Stimulated activated CD4-positive, alpha-beta T cell treated with anti-CD3 and anti-CD28 coated beads, Interleukin-1b, Interleukin-23, amount 100 ng/mL, for 1 hour (primary cell): ENCODE measurements at places on chromosomes 12 and 14.

GRCh38 chr12:26831951-26832821 is 808 bp downstream of the ITPR2 start:
- peak; percentile 24 for DNase-seq

DNA sequence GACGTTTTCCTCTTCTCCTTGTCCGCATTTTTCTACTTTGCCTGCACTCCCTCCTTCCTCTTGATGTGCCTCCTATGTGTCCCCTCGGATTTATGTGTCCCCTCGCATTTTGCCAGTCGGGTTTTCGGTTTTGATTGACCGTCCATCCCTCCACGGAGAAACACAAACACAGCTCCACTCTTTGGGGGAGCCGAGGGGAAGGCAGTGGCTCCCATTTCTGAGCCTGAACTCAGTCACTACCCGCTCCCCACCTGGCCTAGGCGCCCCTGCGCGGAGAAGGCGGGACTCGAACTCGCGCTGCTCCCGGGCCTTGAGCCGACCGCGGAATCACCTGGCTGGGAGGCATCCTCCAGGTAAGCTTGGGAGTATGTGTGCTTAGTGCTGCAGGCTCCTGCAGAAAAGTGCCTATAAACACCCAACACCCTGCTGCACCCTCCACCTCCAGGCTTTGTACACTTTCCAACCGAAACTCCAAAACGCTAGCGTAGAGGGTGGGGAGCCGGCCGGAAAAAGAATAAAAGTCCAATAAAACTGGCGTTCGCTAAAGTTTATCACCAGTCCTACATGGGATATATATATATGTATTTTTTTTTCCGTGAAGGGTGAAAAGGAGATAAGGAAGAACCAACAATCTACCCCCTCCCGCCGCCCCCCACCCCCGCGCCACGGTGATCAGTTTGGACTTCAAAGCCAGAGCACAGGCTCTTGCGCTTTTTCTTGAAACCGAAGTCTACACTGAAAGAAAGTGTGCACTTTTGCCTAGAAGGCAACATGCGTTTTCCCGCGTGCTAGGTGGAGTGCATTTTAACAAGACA is 3.3 kb upstream of the CCND2 start:
- no peak for DNase-seq

DNA sequence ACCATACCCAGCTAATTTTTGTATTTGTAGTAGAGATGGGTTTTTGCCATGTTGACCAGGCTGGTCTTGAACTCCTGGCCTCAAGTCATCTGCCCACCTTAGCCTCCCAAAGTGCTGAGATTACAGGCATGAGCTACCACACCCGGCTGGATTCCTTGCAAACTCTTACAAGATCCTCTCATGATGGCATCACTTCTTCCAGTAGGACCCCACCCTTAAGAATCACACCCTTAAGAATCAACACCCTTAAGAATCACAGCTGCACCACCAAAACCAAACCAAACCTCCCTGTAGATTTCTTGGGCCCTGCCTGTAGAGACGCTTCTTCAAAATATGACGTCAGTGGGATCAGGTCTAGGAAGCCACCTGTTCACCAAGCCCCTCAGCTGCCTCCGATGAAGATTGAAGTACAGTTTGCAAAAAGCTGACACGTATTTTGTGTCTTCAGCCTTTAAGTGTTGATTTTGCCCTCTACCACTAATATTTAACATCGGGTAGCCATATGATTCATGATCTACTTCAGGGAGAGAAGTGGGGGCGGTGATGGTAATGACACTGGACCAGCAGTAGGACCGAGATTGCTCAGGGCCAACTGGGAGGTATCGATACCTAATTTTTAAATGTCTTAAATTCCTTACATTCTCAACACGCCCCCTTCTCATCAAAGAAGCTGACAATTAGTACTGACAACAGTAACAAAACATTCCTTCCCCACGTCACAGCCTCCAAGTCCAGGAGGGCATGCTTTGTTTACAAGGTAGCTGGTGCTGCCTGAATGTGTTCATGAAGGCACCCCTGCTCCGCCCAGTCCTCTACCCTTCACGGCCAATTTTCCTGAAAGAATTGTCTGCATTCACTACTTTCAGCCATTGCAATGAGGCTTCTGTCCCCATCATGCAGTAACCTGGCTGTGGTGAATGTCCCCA is 57.2 kb downstream of the ESRRB start:
- no peak for DNase-seq

- no peak for DNase-seq
Observed at GRCh38 chr12:91743704-91744321, 401.8 kb downstream of the BTG1 start.

GRCh38 chr14:59275668-59276067 is 87.2 kb downstream of the DAAM1 start:
- no peak for DNase-seq

DNA sequence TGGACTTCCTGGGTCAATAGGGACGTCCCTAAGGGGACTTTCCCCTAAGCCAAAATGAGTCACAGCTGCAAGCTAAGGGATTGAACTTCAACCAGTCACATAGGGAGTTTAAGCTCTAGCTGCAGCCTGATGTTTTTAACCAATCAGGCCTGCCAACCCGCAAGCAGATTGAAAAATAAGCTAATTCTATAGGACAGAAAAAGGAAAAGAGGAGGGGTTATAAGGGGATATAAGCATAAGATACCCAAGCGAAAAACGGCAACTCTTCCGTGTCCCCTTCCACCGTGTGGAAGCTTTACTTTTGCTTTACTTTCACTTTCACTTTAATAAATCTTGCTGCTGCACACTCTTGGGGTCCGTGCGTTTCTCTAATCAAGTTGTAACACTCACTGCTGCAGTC is 24.4 kb downstream of the ATP23 start:
- DNase-seq: no peak

DNA sequence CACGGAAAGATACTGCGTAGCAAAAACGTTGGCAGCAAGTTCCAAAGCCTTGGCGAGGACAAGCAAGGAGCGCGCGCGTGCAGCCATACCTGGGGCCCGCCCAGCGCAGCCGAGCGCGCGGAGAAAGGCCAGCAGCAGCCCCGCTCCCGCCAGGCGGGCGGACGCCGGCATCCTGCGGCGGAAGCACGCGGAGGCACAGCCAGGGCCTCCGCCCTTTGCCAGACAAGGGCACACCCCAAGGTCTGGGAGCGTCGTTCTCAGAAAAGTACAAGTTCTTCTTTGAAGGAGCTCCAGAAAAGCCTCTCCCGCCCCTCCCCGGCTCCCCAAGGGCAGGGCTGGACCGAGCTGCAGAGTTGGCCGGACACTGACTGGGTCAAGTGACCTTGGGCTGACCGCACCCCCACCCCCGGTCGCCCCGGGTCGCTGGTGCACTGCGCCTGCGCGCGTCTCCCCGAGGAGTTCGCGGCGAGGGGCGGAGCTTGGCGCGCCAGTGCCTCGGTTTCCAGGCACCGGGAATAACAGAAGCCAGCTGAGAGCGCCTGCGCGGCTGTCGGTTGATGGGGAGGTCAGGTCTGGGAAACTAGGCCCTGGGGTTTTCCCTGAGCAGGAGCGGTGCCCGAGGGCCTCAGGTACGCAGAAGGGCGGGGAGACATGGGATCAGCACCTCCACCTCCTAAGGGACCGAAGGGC is at the start of gene ZC2HC1C:
Gene ZC2HC1C (plus strand): TSS at position 521 of the 690 bp plus-strand sequence. CDS start 933 bp downstream, outside the sequence.
- DNase-seq: peak; percentile 37

- no peak for DNase-seq
Observed at GRCh38 chr12:112258926-112259325, 123.3 kb downstream of the HECTD4 start.

GRCh38 chr12:58069268-58069963 is 128.0 kb downstream of the ATP23 start:
- DNase-seq: no peak

DNA sequence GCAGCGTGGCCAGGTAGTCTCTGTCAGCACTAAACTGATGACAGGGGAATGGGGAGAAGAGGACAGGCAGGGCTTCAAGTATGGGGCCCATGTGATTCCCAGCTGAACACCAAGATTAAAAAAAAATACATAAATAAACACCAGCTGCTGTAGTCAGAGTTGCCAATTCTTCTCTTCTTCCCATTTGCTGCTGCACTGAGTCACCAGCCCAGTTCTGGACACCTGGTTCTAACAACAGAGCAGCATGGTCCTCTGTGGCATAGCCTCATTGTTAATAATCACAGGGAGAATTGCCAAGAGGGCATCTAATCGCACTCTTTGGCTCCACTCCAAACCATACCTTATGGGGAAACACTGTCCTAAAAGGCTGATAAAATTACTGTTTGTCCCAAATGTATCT is 15.1 kb downstream of the PPM1H start:
- no peak for DNase-seq

GRCh38 chr14:37623971-37624370 is 28.5 kb downstream of the TTC6 start:
- no peak for DNase-seq

DNA sequence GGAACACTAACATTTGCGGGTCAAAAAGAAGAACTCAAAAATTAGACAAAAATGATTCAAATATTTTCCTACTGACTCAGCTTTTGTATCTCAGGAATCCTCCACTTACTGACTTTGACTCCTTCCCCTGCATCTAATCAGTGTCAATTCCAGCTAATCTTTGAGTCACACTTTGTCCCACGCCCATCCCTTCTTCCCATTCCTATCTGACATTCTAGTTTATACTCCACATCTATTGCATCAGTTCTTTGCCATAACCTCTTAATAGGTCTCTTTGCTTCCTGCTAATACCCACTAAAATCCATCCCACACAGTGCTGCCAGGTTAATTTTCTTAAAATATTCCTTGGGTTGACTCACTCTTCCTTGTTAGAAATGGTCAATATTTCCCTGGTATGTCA is 19.1 kb downstream of the BBS10 start:
- DNase-seq: no peak

- DNase-seq: no peak
Observed at GRCh38 chr14:54686219-54686870, 119.4 kb downstream of the SAMD4A start.

GRCh38 chr12:119177724-119178380 is 879 bp upstream of the HSPB8 start:
- DNase-seq: no peak

GRCh38 chr12:130920119-130920703 is 33.5 kb upstream of the ADGRD1 start:
- DNase-seq: no peak

DNA sequence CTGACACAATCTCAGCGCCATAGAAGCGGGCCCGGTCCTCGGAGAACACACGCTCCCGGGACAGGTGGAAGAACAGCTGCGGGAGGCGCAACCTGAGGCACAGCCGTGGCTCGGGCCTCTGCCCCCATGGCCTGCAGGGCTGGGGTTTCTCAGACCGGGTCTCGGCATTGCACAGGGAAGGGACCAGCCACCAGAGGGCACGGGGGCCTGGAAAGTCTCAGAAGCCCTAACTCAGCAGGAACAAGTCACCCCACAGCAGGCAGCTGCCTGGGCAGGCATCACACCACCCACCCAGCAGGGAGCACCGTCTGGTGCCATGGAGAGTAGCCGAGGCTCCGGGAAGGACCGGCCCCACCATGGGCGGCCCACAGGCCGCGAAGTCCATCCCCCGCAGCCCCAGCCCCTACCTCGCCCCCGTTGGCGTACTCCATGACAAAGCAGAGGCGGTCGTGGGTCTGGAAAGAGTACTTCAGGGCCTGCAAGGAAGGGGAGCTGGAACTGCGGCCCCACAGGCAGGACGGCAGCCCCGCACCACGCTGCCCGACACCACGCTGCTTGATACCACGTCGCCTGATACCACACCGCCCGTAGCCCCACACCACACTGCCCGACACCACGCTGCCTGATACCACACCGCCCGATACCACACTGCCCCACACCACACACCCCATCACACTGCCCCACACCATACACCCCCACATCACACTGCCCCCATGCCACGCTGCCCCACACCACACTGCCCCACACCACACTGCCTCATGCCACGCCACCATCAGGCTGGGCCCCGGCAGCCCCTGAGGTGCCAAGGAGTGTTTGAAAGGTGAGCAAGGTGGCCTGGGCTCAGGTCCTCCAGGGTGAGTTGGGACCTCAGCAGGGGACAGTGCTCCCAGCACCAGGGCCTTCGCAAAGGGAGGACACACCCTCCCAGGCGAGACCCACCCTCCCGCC is 20.8 kb downstream of the SIVA1 start:
- DNase-seq: no peak

GRCh38 chr12:9347328-9348127 is 139.3 kb upstream of the PZP start:
- DNase-seq: no peak

DNA sequence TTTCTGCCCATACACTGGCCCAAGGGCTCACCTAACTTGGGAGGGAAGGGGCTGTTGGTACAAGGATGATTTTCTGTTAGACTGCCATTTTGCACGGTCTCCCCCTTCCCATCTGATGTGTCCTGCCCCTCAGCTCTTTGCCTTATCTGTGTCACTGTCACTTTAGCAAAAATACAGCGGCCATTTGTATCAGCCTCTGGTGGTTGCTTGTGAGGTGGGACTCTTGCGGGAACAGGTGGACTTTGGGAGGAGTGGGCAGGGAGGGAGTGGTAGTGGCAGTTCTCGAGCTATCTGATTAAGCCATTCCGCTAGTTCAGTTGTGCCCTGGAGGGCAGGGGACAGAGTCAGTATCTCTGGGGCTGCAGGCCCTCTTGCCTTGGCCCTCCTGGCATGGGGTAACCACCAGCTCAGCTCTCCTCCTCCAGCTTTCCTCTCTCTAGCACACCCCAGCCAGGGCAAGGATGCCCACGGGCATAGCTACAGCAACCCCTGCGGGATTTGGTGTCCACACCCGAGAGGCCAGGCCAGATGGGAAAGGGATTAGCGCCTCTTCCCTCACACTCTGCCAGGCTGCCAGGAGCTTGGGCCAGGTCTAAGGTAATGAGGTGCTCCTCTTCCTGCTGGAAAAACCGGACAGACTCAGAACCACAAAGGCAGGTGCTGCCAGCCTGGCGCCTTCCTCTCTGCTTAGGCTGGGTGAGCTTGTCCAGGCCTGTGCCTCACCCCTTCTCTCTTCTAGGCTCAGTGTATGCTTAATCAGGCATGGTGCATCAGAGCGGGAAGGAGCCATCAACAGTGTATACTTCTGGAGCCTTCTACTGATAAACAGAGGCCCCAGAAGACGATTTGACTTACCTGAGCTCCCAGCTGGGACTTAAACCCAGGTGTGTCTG is 8.7 kb downstream of the SLC48A1 start:
- DNase-seq: no peak

DNA sequence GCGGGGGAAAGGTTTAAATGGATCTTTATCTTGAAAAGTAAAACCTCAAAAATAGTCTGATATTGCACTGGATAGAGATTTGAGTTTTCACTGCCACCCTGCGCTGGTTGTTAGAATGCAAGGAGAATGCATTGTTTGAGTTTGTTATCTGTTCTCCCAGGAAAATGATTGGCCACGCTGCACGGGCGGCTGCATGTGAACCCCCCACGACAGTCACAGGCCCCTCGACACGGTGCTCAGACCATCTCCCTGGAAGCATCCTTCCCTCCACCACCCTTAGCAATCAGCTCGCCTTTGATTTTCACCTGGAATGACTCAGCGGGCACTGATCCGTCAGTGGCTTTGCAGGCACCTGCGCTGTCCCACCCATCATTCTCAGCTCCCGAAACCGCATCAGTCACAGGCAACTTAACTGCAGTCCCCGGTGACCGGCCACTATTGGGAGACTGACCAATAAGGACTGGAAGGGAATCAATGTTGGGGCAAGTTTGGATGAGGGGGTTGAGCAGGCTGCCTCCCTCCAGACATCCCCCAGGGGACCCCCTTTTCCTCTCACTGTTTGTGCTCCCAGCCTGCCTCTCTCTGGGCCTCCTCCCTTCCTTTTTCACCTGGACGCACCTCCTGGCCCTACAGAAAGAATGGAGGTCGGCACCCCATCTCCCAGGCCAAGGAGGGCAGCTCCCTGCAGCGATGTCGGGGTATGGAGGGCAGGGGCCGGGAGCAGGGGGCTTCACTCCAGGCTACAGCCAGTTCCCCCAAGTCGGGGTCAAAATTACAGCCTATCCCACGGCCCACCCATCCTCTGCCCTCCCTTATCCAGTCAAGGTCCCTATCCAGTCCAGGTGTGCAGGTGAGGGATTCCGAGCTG is 28.5 kb upstream of the C14orf180 start:
- DNase-seq: no peak
